ENCODE measurements at places on chromosomes 3 and 15.

DNA sequence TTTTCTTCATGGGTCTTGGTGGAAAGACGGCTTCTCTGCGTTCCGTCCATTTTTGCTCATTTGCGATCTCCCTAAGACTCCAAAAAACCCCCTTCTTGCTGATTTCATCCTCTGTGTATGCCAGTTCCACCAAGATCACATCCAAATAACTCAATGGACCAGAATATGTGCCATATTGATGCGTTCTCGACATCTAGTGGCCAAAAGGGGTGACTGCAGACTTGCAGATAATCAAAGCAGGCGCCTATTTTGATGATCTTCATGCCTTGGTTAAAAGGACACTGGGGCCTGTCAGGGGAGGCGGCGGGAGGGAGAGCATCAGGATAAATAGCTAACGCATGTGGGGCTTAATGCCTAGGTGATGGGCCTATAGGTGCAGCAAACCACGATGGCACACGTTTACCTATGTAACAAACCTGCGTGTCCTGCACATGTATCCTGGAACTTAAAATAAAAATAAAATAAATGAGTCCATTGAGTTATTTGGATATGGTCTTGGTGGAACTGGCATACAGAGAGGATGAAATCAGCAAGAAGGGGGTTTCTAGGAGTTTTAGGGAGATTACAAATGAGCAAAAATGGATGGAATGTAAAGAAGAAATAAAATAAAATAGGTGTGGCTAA is 104.2 kb upstream of the RAD18 start:
- no peak for DNase-seq

GRCh38 chr3:127584734-127585133 is 5.8 kb downstream of the TPRA1 start:
- DNase-seq = no peak

- DNase-seq = no peak
Observed at GRCh38 chr3:150544041-150544440, 2.3 kb downstream of the SERP1 start.

DNA sequence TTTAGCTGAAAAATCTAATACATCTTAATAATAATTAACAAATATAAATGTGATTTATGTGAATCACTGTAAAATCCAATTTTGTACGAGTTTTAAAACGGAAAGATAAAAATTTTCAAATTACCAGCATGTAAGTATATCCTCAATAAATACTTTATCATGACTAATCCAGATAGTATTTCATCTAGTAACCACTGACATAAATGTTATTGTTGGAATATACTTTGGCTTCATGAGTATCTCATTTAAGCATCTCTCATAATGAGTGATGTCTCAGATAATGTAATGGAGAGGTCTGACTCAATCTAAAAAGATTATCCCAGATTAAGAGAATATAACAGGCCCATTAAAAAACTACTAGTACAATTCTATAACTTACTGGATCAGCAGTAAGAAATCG is 216.3 kb downstream of the STAG1 start:
- no peak for DNase-seq

DNA sequence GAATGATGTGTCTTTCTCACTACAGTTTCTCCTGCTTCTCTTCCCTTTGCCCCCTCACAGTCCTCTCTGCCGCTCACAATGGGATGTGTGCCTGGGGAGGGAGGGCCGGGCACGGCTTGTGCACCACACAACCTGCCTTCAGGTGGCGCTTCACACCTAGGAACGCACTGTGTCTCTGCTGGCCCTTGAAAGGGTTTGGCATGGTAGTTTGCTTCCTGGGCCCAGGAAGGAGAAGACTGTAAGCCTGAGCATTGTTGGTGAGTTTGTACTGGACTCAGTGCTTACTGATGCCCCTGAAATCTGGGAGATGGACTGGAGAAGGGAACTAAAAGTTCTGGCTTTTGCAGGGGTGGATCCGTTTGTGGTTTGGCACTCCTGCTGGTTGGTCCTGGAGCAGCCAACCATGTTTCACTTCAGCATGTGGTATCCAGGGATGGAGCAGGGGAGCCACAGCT is 9.2 kb downstream of the ALPK3 start:
- DNase-seq = no peak

GRCh38 chr3:108127301-108127988 is 36.6 kb upstream of the CD47 start:
- DNase-seq = no peak

DNA sequence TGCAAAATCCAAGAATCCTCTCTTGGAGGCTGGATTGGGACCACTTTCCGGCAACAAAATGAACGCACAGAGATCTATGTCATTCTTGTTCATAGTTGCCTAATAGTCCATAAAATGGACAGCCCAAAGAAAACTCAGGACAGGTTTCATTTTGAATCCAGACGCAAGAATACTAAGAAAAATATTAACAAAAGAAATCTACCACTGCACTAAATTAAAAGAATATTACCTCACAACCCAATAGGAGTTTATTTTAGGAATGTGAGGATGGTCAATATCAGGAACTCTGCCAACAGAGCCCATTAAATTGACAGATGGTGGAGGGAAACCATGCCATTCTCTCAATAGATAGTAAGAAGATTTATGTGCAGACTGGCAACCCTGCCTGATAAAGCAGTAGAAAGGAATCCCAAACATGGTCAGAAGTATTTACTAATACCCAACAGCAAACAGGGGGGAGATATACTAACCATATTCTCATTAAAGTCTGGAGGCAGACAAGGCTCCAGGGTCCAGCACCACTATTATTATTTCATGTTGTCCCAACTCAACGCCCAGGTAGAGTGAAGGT is 127.6 kb downstream of the SMAD6 start:
- no peak for DNase-seq

DNA sequence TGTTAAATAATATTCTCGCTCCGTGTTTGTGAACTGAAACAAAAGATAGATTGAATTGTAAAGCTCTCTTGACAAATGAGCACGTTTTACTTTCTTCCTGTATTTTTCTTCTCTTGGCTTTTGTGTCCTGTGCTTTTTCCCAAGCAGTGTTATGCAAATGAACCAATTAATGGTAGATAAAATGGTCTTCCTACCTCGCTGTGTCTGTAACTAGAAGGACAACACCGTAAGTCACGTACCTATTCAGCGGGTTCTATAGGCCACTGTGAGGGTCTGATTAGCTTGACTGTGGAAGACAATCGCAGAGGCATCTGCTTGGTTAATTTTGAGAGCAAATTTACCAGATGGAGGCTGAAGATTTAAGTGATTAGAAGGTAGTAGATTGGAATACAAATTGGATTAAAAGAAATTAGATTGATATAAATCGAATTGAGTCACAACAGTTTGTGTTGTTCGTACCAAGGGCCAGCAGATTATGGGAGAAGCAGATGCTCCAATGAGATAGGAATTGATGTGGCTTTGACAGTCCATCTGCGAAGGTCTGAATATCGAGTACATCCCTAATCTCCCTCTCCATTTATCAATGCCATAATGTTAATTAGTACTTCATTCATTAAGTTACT is 40.2 kb downstream of the ROBO2 start:
- DNase-seq = no peak

DNA sequence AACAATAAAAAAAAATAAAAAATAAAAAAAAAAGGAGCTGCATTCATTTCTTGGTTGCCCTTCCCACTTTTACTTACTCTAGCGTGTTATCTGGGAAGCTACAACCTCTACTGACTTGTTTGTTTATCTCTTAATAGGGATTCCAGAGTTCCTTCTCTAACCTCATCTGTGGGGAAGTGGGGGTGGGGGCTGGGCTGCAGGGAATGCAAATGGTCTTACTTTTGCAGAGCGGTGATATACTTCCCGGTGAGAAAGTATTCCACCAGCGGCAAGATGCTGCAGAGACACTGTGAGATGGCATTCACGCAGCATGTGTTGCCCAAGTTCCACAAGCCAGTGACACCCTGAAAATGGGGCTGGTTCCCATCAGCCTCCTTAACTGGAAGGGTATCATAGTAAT is 2.1 kb downstream of the USP50 start:
- no peak for DNase-seq

DNA sequence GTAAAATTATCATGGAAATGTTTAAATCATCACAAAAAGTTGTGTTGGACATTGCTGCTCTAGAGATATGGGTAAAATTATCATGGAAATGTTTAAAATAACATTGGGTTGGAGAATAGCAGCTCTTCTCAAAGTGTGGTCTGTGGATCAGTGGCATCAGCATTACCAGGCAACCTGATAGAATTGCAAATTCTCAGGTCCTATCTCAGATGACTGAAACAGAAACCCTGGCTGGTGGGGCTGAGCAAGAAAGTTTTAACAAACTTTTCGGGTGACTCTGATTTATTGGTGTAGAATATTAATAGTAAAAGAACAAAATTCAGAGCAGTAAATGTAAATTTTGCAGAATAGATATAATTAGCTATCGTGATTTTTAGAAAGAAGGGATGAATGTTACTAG is 28.9 kb downstream of the NXPE3 start:
- no peak for DNase-seq

GRCh38 chr3:124764746-124765145 is 34.5 kb downstream of the UMPS start:
- DNase-seq = no peak

DNA sequence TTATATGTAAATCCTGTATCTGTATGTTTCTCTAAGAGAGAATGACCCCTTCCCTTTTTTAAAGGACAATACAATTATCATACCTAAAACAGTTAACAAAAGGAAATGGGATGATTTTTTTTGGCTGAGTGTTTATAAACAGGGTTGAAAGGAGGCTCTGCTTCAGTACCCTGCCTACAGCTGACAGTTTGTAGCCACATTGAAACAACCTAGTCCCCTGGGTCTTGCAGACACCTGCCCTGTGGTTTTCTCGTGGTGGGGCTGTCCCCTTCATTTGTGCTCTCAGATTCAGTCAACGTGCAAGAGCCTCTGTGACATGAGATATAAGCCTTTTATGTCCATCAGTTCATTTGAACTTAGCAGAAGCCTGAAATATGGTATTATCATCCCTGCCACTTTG is 2.3 kb upstream of the HMCES start:
- DNase-seq = no peak

GRCh38 chr3:141051443-141052200 is 475 bp downstream of the SPSB4 start:
- DNase-seq = no peak

DNA sequence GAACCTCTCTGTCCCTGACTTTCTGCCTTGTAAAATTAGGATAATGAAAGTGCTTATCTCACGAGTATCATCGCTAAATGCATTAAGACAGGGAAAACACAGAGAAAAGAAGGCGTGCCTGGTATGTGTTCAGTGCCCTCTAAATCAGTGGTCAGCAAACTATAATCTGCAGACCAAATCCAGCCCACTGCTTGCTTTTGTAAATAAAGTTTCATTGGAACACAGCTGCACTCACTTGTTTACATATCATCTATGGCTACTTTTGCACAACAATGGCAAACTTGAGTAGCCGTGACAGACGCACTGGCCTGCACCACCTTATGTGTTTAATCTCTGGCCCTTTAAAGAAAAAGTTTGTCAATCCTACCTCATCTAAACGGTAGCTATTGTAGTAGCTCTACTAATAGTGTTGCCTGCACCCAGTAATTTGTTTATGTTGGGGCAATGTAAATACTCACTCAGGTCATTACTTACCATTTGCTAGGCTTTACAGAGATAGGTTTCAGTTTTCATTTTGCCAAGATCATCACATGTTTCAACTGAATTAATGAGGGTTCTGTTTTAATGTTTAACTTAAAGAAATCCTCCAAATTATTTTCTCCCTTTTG is 229.4 kb downstream of the FEZF2 start:
- no peak for DNase-seq

GRCh38 chr3:31462050-31462569 is 70.6 kb upstream of the STT3B start:
- no peak for DNase-seq

GRCh38 chr3:102972350-102972749 is 537.5 kb downstream of the ZPLD1 start:
- no peak for DNase-seq

DNA sequence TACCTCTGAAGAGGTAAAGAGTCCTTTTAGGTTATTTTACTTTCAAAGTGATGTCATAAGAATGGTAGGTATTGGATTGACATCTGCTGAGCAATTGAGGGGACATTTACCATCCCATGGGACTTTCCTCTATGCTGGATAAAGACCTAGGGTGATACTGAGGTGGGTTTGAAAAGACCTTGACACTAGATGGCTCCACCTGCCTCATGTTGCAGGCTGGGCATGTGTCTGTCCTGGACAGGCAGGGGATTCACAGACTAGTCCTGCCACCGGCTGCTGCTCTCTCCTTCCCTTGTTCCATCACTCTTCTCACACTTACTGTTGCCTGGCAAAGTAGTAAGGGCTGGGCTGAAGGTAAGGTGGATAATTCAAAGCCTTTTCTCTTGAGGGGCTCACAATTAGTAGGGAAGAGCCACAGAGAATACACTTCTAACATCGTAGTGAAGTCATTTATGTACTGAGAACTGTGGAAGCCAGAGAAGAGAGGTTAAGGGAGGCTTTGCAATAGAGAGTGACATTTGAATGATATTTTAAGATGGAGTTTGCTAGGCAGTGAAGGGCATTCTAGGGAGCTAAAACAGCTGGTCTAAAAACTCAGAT is 27.7 kb downstream of the TRAK1 start:
- no peak for DNase-seq

- DNase-seq = no peak
Observed at GRCh38 chr3:137008976-137009375, 51.2 kb downstream of the IL20RB start.

- no peak for DNase-seq
Observed at GRCh38 chr3:101702726-101703125, 16.2 kb upstream of the RPL24 start.

- no peak for DNase-seq
Observed at GRCh38 chr15:85419161-85419560, 38.8 kb downstream of the AKAP13 start.

- DNase-seq = no peak
Observed at GRCh38 chr15:99409097-99409473, 156.7 kb upstream of the MEF2A start.

DNA sequence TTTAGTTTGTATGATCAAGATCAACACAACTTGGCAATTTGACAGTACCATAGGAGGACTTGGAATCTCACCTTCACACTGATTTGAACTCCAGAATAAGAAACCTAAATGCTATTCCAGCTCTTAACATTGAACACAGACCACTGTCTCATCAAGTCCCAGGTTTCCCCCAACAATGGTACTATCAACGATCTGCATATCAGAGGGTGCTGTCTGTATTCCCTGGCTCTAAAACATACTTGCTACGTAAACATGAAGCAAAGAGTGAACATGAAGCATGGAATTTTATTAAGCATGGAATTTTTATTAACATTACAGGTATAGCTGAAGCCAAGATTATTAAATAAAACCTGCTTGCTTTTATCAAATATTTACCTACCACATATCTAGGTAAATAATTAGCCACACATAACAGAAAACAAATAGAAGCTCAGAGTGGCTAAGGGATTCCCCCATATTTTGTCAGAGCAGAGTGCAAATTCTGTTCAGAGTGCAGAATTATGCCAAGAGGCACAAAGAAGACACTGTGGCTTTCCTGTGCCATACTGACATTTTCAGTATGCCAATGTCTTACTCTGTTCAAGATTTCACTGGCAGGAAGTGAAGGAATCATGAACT is 22.2 kb upstream of the RIOX2 start:
- DNase-seq = no peak

Measured in activated CD4-positive, alpha-beta T cell treated with anti-CD3 and anti-CD28 coated beads for 24 hours (primary cell).